Memory B cell (primary cell): ENCODE measurements at places on chromosomes 13 and 19.

GRCh38 chr19:16014923-16015804 is 61.1 kb upstream of the TPM4 start:
- H3K27ac ChIP-seq, result no peak overlapping the region
- no peaks in the 10 kb centered on the region for H3K4me1 ChIP-seq
- H3K36me3 ChIP-seq, result no peaks in the 10 kb centered on the region
- no peak overlapping the region for H3K4me3 ChIP-seq

- no peaks in the 10 kb centered on the region for H3K36me3 ChIP-seq
- no peak overlapping the region for H3K4me3 ChIP-seq
- no peak overlapping the region for H3K27ac ChIP-seq
- no peak for DNase-seq
- peaks cover 10% of the 10 kb centered on the region for H3K4me1 ChIP-seq
Measured at GRCh38 chr19:4929186-4929585, 19.9 kb downstream of the UHRF1 start.

GRCh38 chr13:30759748-30760147 is 24.4 kb downstream of the ALOX5AP start:
- H3K27me3 ChIP-seq, result no peaks in the 10 kb centered on the region
- H3K36me3 ChIP-seq, result peaks cover 36% of the 10 kb centered on the region
- no peak for DNase-seq
- H3K4me3 ChIP-seq, result no peak overlapping the region
- H3K27ac ChIP-seq, result no peak overlapping the region
- peaks cover 2% of the 10 kb centered on the region for H3K4me1 ChIP-seq

DNA sequence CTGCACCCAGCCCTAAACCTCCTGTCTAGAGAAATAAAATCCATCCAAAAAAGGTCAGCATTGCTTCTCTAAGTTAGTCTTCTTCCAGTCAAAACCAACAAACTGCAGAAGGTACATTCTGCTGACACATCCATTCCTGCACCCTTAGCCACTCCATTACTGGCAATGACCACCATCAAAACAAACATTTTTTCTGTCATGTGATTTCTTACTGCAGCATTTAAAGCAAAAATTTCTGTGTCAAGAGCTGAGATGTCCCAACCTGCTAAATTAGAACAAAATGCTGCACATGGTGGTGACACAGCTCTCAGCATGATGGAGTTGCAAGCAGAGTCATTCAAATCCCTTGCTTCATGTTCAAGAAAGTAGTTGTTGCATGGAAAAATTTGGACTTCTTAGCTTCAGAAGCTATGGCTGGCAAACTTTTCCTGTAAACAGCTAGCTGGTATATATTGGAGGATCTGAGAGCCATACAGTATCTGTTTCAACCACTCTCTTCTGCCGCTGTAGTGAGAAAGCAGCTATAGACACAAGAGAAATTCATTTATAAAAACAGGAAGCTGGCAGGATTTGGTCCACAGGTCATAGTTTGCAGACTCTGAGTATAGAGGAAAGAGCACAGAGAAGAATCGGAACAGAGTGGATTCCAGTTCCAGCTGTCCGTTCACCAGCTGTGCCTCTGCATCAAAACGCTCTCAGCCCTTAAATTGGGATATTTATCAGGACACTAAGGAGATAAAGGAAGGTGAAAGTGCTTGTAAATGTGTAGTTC is 17.4 kb downstream of the RUBCNL start:
- peaks cover 45% of the 10 kb centered on the region for H3K4me1 ChIP-seq
- no peaks in the 10 kb centered on the region for H3K27me3 ChIP-seq
- H3K27ac ChIP-seq, result peak overlapping the region; percentile 78
- peaks cover 48% of the 10 kb centered on the region for H3K36me3 ChIP-seq
- H3K4me3 ChIP-seq, result peak overlapping the region; percentile 79
- DNase-seq, result no peak

DNA sequence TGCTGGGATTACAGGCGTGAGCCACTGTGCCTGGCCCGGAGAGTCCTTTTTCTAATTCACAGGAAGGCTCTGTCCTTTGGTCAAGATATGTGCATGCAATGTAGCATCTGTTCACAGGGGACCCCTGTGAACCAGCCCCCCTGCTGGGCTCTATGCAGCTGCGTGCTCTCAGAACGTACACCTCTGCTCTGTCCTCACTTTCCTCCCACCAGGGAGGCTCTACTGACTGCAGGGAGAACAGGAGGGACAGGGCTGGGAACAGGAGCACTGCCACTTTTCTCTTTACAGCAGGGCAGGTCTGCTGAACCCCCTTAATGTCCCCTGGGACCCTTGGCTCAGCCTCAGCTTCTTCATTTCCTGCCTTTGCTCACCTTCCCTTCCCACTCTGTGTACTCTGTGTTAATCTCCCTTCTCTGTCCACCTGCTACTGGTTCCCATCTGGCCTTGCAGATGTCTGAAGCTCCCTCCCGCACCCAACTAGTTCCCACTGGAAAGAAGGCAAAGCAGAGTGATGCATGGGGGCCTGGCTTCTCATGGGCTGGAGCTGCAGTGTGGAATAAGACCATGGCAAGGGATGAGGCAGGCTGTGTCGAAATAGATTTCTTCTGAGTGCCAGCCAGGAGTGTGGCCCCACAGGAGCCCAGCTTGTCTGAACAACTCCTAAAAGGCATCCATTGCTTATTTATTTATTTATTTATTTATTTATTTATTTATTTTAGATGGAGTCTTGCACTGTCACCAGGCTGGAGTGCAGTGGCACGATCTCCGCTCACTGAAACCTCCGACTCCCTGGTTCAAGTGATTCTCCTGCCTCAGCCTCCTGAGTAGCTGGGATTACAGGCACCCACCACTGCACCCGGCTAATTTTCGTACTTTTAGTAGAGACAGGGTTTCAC is 7.2 kb downstream of the ADGRE2 start:
- H3K36me3 ChIP-seq, result peaks cover 3% of the 10 kb centered on the region
- no peak for DNase-seq
- H3K4me1 ChIP-seq, result peaks cover 10% of the 10 kb centered on the region
